ENCODE measurements at places on chromosomes 6 and 20. TPM values are rescaled to one million over a fixed set of nuclear protein-coding genes. Genes with fewer than 3 reads are reported as not detected.

DNA sequence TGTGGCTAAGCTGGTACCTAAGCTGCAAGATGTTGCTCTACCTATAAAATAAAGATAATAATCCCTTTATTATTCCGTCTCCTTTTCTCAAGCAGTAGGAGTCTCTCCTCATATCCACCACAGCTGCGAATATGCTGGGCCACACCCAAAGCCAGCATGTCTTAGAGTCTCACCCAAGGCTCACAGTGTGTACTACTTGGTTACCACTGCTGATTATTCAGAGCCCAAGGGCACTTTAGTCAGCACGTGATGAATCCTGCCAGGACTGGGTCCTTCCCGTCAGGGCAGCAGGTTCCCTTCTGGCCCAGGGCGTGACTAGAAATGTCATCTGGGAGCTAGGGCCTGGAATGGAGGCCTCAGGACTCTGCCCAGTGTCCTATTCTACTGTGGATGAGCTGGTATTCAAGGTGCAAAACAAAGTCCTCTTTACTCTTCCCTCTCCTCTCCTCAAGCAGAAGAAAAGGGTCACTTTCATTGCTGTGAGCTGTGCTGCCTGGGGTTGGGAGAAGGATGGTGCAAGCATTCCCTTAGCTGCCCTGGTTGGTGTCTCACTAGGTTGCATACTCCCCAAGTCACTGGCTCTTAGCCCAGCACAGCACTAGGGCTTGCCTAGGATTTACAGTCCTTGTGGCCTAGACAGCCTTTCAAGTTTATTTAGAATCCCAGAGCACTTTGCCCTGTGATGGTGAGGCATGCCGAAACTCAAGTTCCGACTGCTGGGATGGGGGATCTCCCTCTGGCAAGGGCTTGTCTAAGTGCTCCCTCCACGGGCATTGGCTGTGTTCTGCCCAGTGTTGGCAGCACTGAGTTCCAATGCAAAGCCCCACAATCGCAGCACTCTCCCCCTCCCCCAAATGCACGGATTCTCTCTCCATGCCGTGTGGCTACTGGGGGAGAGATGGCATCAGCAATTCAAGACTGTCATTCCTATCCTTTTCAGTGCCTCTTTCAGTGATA, 320.2 kb downstream of the BTBD9 start:
- no peak for DNase-seq

TCF15 gene
- total RNA-seq, result not detected

GRCh38 chr6:160974304-160974771, 17.2 kb upstream of the MAP3K4 start:
- peak; percentile 67 for DNase-seq

DNA sequence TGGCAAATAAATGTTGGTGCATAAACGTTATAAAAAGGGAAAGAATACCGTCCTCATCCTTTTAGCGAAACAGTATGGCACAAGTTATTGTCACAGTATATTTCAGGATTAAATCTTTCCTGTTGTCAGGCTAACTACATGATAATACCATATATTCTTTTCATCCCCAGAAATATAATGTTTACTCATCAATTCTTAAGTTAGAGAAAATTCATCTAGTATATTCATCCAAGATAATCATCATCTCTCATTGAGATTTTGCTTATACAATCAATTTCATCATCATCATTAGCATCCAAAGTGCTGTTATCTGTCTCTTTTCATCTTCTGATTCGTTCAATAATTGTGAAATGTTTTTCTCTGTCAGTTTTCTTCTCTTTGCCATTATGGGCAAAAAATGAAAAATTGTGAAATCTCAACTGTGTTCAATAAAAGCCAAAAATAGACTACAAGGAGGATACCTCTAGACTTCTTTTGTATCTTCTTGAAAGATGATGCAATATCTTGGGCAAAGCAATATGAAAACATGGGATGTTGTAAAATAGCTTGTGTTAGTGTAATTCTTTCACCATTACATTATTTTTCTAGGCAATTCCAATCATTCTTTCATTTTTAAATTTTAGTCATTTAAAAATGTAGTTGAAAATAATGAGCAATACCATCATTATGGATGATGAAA, 2.6 kb downstream of the SPACA1 start:
- DNase-seq, result no peak

- DNase-seq, result no peak
Measured at GRCh38 chr6:25608558-25609174, 43.3 kb upstream of the SCGN start.

- peak; percentile 29 for DNase-seq
Measured at GRCh38 chr6:148745926-148746325, 904 bp upstream of the UST start.

- no peak for DNase-seq
Measured at GRCh38 chr20:50737352-50737751, 6.0 kb downstream of the PARD6B start.

FITM2 gene
- 17.1 TPM for total RNA-seq

VTA1 gene
- total RNA-seq, result 11.9 TPM

DNA sequence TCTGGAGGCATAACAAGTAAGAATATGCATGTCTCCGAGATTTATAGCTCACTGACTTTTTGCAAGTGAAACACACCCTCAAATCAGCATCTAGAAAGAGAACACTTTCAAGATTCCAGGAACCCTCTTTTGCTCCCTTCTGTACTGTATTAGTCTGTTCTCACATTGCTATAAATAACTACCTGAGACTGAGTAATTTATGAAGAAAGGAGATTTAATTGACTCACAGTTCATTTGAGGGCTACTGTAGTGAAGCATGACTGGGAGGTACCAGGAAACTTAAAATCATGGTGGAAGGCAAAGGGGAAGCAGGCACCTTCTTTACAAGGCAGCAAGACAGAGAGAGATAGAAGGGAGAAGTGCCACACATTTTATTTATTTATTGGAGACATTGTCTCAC, 269.9 kb downstream of the UTRN start:
- DNase-seq, result no peak

DNA sequence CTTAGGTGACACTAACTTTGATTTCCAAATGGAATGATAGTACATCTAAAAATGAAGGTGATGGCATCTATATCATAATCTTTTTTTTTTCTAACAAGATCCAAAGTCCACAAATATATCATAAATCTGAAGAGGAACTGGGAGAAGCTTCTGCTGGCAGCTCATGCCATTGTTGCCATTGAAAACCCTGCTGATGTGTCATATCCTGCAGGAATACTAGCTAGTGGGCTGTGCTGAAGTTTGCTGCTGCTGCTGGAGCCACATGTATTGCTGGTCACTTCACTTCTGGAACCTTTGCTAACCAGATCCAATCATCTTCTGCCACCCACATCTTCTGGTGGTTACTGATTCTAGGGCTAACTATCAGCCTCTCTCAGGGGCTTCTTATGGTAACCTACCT, 27.4 kb upstream of the KHDC1 start:
- no peak for DNase-seq

GRCh38 chr20:36311141-36311853, 5.2 kb downstream of the DLGAP4 start:
- no peak for DNase-seq

ESR1 gene
- 4.3 TPM for total RNA-seq

All from body of pancreas (tissue), 4 donors.